ENCODE measurements at places on chromosomes 13 and 19. TPM values are rescaled to one million over a fixed set of nuclear protein-coding genes. Genes with fewer than 3 reads are reported as not detected.

The KIRREL2 gene
- 49.7 TPM for polyA plus RNA-seq

GRCh38 chr13:66098931-66099628, 1131.1 kb downstream of the PCDH9 start:
- H3K4me1 ChIP-seq: no peaks in the 10 kb centered on the region
- H3K4me3 ChIP-seq: no peak overlapping the region
- H3K27ac ChIP-seq: no peak overlapping the region

The SIGLEC6 gene
- not detected for polyA plus RNA-seq

DNA sequence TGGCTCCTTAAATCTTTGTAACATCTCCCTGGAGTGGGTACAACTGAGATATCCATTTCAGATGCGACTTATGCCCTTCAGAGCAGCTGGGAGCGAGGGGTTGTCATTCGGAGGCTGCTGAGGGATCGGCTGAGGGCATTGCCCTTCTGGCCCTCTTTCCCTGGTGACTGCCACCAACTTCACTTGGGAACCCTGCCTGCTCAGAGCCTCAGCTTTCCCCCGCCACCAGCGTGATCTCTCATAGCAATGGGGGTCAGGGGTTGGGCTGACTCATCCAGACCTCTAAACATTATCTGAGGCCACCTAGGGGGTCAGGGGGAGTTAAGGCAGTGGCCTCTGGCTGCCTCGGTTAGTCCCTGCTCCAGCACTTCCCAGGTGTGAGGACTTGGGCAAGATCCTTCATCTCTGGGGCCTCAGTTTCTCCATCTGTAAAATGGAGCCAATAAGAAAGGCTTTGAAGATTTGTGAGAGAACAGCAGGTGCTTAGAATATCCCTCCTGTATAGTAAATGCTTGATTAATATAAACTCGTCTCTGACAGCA, 1.1 kb downstream of the PRX start:
- no peaks in the 10 kb centered on the region for H3K27me3 ChIP-seq
- no peaks in the 10 kb centered on the region for H3K4me1 ChIP-seq
- no peak for DNase-seq
- no peak overlapping the region for H3K27ac ChIP-seq
- no peaks in the 10 kb centered on the region for H3K36me3 ChIP-seq
- no peak overlapping the region for H3K4me3 ChIP-seq

DNA sequence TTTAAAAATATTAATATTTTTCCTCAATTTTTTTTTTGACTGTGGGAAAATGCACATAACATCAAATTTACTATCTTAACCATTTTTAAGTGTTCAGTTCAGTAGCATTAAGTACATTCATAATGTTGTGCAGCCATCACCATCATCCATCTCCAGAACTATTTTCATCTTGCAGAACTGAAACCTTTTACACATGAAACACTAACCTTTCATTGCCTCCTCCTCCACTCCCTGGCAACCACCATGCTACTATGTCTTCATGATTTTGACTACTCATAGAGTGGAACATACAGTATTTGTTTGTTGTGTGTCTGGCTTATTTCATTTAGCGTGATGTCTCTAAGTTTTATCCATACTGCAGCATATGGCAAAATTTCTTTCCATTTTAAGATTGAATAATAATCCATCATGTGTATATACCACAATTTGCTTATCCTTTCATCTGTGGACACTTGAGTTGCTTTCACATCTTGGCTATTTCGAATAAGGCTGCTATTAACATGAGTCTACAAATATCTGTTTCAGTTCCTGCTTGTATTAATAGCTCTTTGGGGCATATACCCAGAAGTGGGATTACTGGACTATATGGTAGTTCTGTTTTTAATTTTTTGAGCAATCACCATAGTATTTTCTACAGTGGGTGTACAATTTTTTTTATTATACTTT, 376.4 kb downstream of the MTUS2 start:
- H3K4me1 ChIP-seq: no peaks in the 10 kb centered on the region
- DNase-seq: no peak

GRCh38 chr13:106139377-106139776, 396.1 kb downstream of the EFNB2 start:
- no peak for DNase-seq
- H3K27ac ChIP-seq: no peak overlapping the region
- H3K36me3 ChIP-seq: no peaks in the 10 kb centered on the region
- no peaks in the 10 kb centered on the region for H3K27me3 ChIP-seq
- no peaks in the 10 kb centered on the region for H3K4me1 ChIP-seq
